ENCODE measurements at places on chromosomes 5 and 9. TPM values are rescaled to one million over a fixed set of nuclear protein-coding genes. Genes with fewer than 3 reads are reported as not detected.

CXCL14 gene
- 96.2 TPM for total RNA-seq

SLC30A5 gene
- total RNA-seq = 32.5 TPM

HTR1A gene
- total RNA-seq = not detected

PHF24 gene
- 0.04 TPM for total RNA-seq

FOXE1 gene
- total RNA-seq = not detected

KCNMB1 gene
- 0.07 TPM for total RNA-seq

TIGD6 gene
- total RNA-seq = 2.3 TPM

HIGD2A gene
- 256 TPM for total RNA-seq

- no peak overlapping the region for H3K4me3 ChIP-seq
- H3K27me3 ChIP-seq = peaks cover 16% of the 10 kb centered on the region
- H3K4me1 ChIP-seq = peaks cover 3% of the 10 kb centered on the region
- no peaks in the 10 kb centered on the region for H3K36me3 ChIP-seq
Observed at GRCh38 chr5:141805874-141806595, 72.2 kb downstream of the PCDH1 start.

DNA sequence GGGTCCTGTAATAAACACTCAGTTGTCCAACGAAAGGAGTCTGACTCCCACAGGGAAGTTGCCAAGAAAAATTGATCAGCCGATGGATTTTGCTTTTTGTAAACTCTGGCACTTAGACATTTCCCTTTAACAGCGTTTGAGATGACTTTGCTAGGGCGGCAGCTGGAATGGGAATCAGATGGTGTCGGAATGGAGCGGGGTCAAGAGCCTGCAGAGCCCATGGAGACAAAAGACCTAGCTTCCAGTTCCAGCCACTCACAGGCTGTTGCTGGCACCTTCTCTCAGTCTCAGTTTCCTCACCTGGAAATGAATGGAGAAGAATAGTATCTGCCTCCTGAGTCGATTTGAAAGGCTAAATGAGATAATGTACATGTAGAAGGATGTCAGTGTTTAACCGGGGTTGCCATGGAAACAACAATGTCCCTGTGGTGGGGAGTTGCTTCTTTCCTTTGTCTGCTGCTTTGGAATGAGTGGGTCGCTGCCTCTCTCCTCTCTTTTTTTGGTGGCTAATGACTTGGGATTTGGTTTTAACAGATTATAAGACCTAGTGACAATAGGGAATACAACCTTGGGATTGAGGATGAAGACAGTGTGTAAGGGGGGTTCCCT, 137.4 kb downstream of the GAS1 start:
- H3K4me1 ChIP-seq = no peaks in the 10 kb centered on the region
- DNase-seq = no peak
- no peaks in the 10 kb centered on the region for H3K36me3 ChIP-seq
- H3K27ac ChIP-seq = no peak overlapping the region
- H3K27me3 ChIP-seq = no peaks in the 10 kb centered on the region

GRCh38 chr5:28391277-28391676, 1352.9 kb upstream of the CDH9 start:
- H3K36me3 ChIP-seq = no peaks in the 10 kb centered on the region
- DNase-seq = no peak
- H3K27ac ChIP-seq = no peak overlapping the region

GRCh38 chr5:35903631-35904203, 34.7 kb downstream of the CAPSL start:
- H3K27ac ChIP-seq = no peak overlapping the region
- DNase-seq = no peak
- no peak overlapping the region for H3K4me3 ChIP-seq
- H3K4me1 ChIP-seq = no peaks in the 10 kb centered on the region
- no peaks in the 10 kb centered on the region for H3K36me3 ChIP-seq
- no peaks in the 10 kb centered on the region for H3K27me3 ChIP-seq

- no peak for DNase-seq
- no peaks in the 10 kb centered on the region for H3K4me1 ChIP-seq
- H3K4me3 ChIP-seq = no peak overlapping the region
Observed at GRCh38 chr5:359301-359897, 37.9 kb downstream of the AHRR start.

DNA sequence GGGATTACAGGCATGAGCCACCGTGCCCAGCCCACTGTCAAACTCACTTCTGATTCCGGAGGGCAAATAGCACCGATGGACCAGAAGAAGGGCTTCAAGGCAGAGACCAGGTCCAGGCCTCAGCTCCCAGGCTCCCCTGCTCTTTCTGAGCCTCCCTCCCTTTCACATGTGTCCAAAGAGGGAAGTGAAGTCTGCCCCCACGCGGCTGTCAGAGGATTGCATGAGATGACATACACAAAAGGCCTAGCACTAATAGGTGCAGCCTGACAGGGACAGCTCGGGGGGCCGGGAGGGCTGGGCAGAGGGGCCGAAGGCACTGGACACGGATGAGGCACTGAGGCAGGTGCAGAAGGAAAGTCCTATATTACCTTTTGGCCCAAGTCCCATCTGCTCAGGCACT, 16.1 kb downstream of the FBP1 start:
- no peak overlapping the region for H3K4me3 ChIP-seq
- no peaks in the 10 kb centered on the region for H3K4me1 ChIP-seq
- no peak for DNase-seq
- H3K27ac ChIP-seq = no peak overlapping the region
- H3K27me3 ChIP-seq = no peaks in the 10 kb centered on the region

GRCh38 chr5:150762211-150762610, 3.4 kb upstream of the DCTN4 start:
- no peaks in the 10 kb centered on the region for H3K27me3 ChIP-seq
- H3K4me3 ChIP-seq = no peak overlapping the region
- H3K36me3 ChIP-seq = no peaks in the 10 kb centered on the region
- H3K27ac ChIP-seq = peak overlapping the region; percentile 64

DNA sequence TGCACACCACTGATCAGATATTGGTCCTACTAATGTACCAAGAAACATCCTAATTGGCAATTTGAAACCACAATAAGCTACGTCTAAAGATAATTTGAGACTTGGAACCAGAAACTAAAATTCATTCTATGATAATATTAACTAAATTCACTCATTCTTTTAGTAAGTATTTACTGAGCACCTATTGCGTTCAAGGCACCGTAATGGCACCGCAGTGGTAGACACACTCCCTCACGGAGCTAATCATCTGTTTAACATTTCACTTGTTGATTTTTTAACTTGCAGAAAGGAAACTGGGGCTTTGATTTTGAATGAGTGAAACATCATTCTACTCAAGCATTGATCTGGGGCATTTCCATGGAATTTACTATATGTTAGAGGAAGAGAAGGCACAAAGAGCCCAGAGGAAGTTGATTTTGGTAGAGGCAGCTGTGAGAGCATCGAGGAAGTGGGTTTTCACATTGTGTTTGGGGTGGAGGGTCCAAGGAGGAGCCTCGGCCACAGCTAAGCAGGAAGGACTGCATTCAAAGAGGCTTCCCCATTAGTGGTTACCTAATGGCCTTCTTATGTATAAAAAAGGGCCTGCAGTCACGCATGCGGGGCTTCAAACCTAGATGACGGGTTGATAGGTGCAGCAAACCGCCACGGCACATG, 7.1 kb downstream of the RAPGEF1 start:
- no peaks in the 10 kb centered on the region for H3K36me3 ChIP-seq
- H3K27me3 ChIP-seq = no peaks in the 10 kb centered on the region
- no peak overlapping the region for H3K4me3 ChIP-seq
- peak; percentile 30 for DNase-seq
- H3K4me1 ChIP-seq = peaks cover 91% of the 10 kb centered on the region

DNA sequence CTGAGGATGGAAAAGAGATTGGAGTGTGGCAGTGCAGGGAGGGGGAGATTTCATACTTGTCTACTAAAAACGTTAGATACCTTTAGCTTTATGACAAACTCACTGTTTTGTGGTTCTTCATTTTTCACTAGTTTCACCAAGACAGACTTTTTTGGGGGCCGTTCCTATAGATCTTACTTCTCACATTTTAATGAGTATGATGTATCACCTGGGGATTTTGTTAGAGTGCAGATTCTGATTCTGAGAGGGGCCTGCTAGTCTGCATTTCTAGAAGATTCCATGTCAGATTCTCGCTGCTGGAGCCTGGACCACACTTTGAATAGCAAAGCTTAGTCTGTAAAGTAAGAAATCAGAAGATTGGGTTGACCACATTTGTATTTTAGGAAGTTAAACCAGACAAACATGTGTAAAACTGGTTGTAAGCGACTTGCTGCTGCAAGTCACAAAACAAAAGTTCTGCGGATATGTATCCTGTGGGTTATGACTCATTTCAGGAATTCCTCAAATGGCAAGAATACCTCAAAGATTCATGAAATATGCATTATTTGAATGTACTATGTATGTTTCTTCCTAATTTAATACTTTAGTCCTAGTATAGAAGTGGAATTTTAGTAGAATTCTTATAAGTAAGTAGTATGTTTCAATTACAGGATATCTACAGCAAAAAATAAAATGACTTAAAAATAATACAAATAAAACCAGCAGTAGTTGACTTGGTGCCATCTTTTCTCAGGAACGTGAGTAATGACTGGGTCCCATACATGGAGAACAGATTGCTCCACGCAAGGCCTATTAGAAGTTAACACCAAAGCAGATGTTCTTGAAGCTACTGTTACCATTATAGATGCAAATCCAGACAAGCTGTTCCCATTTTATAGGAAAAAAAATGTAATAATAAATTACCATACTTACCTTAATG, 27.8 kb downstream of the NFIL3 start:
- no peak for DNase-seq
- no peaks in the 10 kb centered on the region for H3K36me3 ChIP-seq
- no peaks in the 10 kb centered on the region for H3K4me1 ChIP-seq
- no peaks in the 10 kb centered on the region for H3K27me3 ChIP-seq

DNA sequence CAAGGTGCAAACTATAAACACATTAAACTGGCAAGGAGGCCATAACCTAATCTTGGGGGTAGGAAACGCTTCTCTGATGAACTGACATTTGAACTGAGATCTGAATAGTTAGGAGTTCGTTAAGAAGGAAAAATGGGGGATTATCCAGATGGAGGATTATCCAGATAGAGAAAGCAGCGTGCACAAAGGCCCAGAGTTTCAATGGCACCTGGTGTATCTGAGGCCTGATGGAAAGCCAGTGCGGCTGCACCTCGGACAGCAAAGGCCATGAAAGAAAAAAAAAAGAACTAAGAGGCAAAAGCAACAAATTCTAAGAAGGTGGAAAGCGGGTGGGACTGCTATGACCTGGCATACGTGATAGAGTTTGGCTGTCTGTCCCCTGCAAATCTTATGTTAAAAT, 13.0 kb upstream of the CTNNAL1 start:
- H3K27ac ChIP-seq = no peak overlapping the region
- no peaks in the 10 kb centered on the region for H3K36me3 ChIP-seq
- H3K27me3 ChIP-seq = no peaks in the 10 kb centered on the region
- no peak for DNase-seq
- H3K4me1 ChIP-seq = peaks cover 9% of the 10 kb centered on the region

GRCh38 chr5:137565450-137565849, 66.3 kb upstream of the SPOCK1 start:
- no peaks in the 10 kb centered on the region for H3K4me1 ChIP-seq
- H3K27me3 ChIP-seq = no peaks in the 10 kb centered on the region
- H3K36me3 ChIP-seq = no peaks in the 10 kb centered on the region
- H3K4me3 ChIP-seq = no peak overlapping the region
- DNase-seq = no peak

DNA sequence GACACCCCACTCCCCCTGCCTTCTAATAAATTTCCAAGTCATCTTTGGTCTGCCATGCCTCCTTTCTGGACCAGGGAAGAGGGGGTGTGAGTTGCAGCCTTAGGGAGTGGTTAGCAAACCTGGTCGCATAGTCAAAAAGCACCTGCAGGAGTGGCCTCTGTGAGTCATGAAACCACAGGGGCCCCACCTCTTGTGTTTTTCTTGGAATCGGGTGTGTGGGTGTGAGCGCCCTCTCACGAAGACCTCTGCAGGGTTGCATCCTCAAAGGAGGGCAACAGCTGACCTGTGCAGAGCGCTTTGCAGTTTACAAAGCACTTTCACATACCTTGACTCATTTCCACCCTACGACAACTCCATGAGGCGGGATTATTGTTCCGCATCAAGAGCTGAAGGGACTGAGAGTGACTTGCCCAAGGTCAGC, 36.8 kb upstream of the TEX48 start:
- H3K27ac ChIP-seq = no peak overlapping the region
- H3K4me1 ChIP-seq = no peaks in the 10 kb centered on the region
- H3K27me3 ChIP-seq = no peaks in the 10 kb centered on the region
- DNase-seq = no peak
- no peaks in the 10 kb centered on the region for H3K36me3 ChIP-seq

DNA sequence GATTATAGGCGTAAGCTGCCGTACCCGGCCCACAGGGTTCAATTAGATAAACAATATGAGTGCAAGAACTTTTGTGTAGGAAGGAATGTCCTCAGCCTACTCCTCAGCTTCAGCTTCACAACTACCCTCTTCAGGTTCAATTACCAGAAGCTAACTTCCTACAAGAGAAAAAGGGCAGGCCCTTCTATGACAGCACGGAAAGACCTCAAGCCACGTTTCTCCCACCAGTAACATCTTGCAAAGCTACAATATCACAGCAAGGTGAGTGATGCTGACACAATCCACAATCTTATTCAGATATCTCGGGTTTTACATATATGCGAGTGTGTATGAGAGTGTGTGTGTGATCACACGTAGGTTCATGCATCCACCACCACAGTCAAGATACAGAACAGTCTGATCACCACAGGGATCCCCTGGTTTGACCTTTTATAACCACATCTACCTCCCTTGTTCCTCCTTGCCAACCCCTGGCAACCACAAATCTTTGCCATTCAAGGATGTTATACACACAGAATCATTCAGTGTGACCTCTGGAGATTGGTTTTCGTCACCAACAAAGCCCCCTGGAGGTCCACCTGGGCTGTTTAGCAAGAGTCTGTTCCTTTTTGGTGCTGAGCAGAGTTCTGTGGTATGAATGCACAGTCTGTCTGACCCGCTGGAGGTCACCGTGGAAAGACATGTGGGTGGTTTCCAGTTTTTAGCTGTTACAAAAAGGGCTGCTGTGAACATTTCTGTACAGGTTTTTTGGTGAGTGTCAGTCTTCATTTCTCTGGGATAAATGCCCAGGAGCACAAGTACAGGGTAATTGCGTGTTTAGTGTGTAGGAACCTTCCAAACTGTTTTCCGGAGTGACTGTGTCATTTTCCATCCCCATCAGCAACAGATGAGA, 38.2 kb downstream of the IPPK start:
- H3K27me3 ChIP-seq = no peaks in the 10 kb centered on the region
- H3K4me1 ChIP-seq = no peaks in the 10 kb centered on the region
- no peak overlapping the region for H3K27ac ChIP-seq
- H3K4me3 ChIP-seq = no peak overlapping the region
- DNase-seq = no peak

All from gastrocnemius medialis (tissue), 4 donors.